Activated gamma-delta T cell treated with anti-CD3 and anti-CD28 coated beads, Interleukin-2, amount 50 U/mL, for 16 hours (primary cell): ENCODE measurements at places on chromosomes 4 and X.

DNA sequence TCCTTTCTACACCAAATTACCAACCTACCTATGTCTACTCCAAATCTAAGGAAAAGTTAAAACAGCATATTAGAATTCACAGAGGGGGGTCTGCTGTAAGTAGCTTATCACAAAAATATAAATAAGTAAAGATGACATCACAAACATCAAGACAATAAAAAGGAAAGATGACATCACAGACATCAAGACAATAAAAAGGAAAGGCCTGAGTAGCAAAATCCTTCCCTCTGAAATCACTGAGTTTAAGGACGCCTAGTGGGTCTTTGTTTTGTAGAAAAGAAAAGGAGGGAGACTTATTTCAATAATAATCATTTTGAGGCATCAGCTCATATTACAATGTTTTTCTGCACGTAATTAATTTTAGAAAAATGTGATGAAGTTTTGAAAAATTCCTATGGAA lies 707.0 kb upstream of the GRID2 start:
- DNase-seq: no peak

- DNase-seq: no peak
Observed at GRCh38 chr4:184958127-184958922, 60.0 kb upstream of the HELT start.

DNA sequence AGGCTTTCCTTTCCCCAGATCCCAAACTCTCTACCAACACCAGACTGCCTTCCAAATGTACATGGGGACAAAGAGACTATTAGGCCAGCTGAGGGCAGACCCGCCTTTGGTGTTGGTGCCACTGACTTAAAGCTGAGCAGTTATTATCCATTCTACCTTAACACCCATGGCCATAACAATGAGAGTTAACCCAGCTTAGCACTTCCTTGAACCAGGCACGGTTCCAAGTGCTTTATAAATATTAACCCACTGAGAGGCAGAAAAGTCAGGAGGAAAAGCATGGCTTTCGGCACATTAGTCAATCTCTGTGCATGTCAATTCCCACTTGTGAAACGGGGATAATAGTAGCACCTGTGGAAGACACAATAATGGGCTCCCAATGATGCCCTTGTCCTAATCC lies 243.1 kb upstream of the ANXA3 start:
- no peak for DNase-seq

DNA sequence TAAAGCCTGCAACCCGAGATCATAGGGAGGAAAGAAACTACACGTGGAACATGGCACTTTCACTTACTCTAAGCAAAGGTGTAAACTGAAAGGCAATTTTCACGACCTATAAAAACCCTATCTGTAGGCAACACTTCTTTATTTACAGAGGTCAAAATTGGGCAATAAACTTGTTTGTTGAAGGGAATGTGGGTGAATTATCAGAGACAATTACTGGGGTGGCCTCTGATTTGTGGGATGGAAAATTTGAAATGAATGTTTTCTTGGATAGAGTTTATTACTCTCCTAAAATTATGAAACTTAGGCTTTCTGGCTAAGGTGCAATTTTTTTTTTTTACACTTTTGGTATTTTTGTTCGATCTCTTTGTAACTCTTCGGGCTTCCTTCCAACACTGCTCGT lies 734.1 kb upstream of the TENM3 start:
- DNase-seq: no peak

DNA sequence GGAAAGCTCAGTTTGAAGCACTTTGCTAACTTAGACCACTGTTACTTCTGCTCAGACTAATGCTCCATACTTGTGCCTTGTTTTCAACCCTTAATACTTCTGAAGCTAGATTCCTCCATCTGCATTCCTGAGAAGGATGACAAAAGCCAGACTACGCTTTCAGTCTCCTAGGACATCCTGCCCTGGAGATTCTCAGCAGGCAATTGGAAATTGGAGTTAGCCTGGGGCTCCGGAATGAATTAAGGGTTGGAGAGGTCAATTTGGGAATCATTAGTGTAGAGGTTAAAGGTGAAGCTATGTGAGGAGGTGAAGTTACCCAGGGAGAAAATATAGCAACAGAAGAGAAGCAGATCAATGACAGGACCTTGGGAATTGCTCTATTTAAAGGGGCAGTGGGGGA lies 215.9 kb upstream of the MBNL3 start:
- DNase-seq: no peak
